ENCODE measurements at places on chromosomes 2 and 18. TPM values are rescaled to one million over a fixed set of nuclear protein-coding genes. Genes with fewer than 3 reads are reported as not detected.

DNA sequence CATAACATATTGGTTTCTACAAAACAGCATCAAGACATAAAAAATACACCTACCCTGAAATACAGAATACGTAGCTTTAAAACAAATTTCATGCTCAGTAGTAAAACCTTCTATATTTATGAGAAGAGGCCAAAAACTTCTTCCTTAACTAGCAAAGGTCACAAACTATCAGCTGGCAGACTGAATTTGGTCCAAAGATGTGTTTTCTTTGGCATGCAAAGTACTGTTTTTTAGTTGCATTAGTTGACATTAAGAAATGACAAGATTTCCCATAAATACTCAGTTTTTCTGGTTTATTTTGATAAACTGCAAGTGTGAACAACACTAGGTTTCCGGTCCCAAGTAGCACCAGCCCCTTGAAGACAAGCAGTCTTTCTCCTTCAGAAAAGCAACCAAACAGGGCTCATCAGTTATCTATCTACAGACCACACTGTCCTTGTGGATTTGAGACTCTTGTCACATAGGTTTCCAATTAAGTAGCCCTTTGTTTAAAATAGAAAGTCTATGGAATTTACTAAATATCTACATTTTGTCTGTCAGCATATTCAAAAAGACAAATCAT is 35.6 kb downstream of the SLC25A12 start:
- no peak for DNase-seq

DNA sequence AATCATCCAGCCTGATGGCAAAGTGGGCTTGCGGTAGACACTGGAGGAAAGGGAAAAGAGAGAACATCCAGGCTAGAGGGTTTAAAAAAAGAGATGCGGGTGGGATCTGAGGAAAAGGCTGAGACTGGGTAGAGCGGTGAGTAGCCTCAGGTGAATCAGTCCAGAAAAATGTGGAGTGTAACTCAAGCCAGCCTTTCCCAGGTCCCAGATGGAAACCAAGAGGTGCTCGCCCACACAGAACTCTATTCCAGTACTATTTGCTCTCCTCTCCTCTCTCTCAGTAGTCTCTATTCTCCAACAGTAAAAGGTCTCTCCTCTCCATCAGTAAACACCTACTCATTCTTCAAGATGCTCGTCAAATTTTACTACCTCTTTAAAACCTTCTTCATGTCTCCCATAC is 38.3 kb upstream of the NRP2 start:
- peak; percentile 10 for DNase-seq

GRCh38 chr2:167987026-167987425 is 260.4 kb downstream of the STK39 start:
- no peak for DNase-seq

DNA sequence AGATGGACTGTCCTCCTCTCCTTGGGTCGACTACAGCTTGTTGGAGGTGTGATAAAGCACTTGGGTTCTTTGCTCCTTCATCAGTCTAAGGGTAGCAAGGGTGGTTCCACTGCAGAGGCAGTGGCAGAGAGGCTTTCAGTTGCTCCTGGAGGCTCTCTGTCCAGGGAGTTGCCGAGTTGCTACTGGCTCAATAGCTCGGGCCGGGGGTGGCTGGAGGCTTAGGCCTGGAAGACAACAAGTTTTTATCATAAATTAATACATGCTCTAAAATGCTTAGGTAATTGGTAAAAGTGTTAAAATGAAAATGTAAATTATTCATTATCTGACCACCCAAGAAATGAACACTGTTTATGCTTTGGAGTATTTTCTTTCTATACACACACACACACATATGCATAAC is 162.0 kb upstream of the NRP2 start:
- DNase-seq: no peak

The LINC00305 gene
- not detected for total RNA-seq

- no peak for DNase-seq
Measured at GRCh38 chr2:216159646-216160045, 50.5 kb downstream of the XRCC5 start.

The IL36B gene
- not detected for total RNA-seq

DNA sequence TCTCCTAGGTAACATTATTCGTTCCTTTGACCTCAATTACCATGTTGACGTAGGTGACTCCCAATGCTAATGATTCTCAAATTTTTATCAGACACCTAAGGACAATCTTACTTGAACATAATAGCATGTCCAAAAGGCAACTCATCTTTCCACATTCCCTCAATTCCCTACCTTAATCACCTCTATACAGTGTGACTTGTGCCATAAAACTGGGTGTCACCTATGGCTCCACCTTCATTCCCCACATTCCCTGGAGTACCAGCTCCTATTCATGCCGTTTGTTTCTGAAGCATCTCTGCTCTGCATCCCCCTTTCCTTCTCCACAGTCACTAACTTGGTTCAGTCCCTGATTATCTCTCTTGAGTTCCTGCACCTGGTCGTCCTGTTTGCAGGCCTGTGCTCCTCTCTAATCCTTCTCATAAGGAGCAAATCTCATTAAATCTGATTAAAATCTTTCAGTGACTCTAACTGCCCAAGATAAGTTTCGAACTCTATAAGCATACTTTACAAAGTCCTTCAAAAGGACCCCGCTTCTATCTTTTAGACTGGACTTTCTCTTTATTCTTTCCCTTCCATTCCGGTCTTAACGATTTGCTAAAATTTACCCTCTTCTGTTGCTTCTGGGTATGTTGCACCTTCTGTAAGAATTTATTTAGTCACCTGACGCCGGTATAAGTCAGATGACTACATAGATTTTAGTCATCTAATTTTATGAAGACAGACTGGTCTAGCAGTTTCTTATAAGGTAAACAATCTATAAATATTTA is 128.7 kb downstream of the OSBPL1A start:
- peak; percentile 6 for DNase-seq

The SH3BP4 gene
- total RNA-seq: 89.1 TPM

DNA sequence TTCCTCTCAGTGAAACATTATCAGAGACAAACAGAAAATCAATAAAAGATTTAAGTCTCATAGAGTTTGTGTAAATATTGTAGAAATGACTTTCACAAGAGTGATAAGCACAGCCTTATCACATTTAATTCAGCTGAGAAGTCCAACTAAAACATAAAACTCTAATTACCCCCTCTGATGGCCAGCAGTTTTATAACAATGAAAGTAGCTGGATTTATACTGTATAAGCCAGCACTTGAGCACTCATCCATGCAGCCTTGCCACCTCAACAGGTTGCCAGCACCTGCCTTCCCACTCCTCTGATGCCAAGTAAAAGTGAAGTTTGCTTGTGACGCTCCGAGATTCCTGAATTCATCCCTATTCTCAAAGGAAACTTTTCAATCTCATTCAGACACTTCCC is 103.0 kb upstream of the STK39 start:
- DNase-seq: no peak

- peak; percentile 96 for DNase-seq
Measured at GRCh38 chr2:201798252-201798913, 8.0 kb upstream of the CDK15 start.

DNA sequence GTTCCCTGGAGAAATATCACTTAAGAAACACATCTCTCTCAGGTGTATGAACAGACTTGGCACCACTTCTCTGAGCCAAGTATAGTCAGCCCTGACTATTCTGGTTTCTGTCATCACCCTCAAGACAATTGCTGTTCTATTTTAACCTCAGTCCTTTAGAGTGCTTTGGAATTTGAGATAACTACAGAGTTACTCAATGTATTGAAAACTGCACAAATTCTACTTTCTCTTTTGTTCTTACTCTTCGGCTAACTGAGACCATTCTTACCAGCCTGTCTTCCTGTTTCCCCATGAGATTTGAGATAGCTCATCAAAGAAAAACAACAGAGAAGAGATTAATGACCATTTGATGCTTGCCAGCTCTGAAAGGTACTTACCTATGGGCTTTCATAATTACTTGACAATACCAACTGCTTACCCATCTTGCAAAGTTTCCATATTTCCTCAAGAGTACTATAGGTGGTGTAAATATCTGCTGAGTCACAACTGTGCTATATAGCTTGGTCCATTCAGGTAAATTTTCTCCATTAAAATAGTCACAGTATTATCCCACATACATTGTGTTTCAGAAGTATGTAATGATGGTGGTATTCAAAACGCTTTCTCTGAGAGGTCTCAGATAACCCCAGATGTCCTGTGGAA is 467.5 kb upstream of the CHST9 start:
- peak; percentile 15 for DNase-seq

The AFF3 gene
- 2.6 TPM for total RNA-seq

GRCh38 chr2:217016796-217017419 is 157.0 kb upstream of the TNP1 start:
- no peak for DNase-seq

The ITGB6 gene
- total RNA-seq: 1.6 TPM

The NGEF gene
- total RNA-seq: 7.8 TPM

- no peak for DNase-seq
Measured at GRCh38 chr18:58499527-58500221, 129.2 kb downstream of the ALPK2 start.

Data from M059J (cell line).